G401 (cell line): ENCODE measurements at places on chromosomes 1 and 21.
A peak's percentile ranks its signal among the peaks of the same experiment; 100 is the strongest.

DNA sequence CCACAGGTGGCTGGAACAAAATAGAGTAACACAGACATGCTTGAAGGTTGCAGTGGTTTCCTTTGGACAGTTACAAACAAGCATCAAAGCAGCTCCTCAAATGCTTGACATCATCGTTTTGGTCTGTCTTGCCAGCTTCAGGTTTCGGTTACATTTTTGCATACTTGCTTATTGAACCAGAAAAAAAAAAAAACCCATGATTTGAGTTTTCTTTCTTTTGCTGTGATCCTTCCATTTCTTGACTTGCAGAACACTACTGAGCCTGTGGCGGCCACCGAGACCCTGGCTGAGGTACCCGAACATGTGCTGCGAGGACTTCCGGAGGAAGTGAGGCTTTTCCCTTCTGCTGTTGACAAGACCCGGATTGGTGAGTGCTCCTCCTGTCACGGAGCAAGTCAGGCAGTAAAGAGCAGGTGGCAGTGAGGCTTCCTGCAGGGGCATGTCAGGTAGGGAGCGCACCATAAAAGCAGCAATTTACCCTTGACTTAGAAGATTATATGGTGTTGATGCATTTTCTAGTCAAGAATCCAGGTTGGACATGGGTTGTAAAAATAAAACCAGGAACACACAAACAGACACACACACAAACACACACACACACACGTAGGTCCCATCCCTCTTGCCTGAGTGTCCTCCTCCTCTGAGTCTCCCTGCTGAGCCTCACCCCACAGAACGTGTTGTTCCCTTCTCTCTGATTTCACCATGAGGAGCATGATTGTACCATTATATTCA lies 30.9 kb downstream of the PRDM2 start:
- peak; percentile 83 for DNase-seq

GRCh38 chr1:226867461-226868054 lies 2.9 kb upstream of the PSEN2 start:
- no peak for DNase-seq

GRCh38 chr1:13990939-13991338 lies 291.0 kb downstream of the PRDM2 start:
- DNase-seq: no peak

- DNase-seq: no peak
These were observed 197.7 kb downstream of the GREM2 start for GRCh38 chr1:240414237-240414636.

DNA sequence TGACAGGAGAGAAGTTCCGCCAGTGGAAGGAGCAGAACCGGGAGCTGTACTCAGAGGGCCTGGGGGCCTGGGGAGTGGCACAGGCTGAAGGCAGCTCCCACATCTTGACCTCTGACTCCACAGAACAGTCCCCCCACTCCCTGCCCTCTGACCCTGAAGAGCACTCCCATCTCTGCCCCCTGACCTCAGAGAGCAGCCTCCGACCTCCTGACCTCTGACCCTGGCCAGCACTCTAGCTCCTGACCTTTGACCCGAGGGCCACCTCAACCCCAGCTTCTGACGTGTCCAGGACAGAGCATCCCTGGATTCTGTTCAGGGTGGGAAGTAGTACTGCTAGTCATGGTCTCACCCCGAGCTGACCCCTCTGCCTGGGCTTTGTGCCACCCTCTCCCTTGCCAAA lies 1.1 kb upstream of the CATSPER4 start:
- no peak for DNase-seq

DNA sequence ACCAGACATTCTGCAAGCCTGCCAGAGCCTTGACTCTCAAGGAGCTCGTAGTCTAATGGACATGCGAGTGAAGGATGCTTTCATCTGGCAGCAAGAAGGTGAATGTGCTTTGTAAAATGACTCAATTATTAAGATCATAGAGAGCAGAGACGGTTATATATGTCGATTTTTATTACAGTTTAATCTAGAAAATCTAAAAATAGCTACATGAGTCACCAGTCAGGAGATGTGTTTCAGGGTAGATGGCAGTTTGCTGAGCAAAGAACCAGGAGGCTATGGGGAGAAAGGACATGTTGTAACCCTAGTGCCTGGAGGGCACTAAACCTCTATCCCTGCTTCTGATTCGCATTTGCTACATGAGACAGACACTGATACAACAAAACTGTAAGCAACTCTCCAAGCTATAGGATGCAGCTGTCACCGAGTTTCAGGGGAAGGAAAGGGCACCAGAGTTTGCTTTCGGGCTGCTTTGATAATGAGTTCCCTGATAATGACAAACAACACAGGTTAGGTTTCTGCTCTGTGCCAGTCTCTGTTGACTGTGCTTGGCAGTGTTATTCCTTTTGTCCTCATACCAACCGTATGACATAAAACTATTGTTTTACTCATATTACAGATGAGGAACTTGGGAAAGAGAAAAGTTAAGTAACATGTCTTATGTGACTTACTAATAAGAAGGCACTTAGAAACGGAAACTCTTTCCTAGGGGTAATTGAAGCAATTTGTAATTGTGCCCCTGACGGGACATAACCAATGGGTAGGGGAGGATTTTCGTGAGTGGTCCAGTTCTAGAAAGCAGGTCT lies 43.2 kb downstream of the C1orf198 start:
- DNase-seq: no peak
